NT2/D1 (cell line): ENCODE measurements at places on chromosomes 7 and 10.

- DNase-seq, result no peak
These were observed 78.7 kb downstream of the PRLHR start for GRCh38 chr10:118516716-118517115.

GRCh38 chr10:123309731-123310130 lies 155.5 kb downstream of the BUB3 start:
- DNase-seq, result no peak

DNA sequence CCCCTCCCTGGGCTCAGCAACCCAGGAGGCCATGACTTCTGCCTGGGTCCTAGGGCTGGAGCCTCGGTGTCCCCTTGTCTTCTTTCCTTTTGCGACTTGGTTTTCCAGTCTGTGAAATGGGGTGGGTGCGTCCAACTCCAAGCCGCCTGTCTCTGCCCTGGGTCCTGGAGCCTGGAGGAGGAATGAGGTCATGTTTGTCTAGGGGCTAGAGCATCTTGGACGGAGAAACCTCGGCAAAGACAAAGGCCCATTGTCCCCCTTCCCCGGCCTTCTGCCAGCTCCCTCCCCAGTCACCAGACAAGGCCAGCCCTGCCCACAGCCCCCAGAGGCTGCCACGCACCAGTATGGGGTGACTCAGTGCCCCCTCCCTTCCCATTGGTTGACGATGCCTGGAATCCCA lies 39.8 kb upstream of the ELN start:
- DNase-seq, result no peak

GRCh38 chr7:22563032-22563501 lies 63.1 kb upstream of the STEAP1B start:
- no peak for DNase-seq

DNA sequence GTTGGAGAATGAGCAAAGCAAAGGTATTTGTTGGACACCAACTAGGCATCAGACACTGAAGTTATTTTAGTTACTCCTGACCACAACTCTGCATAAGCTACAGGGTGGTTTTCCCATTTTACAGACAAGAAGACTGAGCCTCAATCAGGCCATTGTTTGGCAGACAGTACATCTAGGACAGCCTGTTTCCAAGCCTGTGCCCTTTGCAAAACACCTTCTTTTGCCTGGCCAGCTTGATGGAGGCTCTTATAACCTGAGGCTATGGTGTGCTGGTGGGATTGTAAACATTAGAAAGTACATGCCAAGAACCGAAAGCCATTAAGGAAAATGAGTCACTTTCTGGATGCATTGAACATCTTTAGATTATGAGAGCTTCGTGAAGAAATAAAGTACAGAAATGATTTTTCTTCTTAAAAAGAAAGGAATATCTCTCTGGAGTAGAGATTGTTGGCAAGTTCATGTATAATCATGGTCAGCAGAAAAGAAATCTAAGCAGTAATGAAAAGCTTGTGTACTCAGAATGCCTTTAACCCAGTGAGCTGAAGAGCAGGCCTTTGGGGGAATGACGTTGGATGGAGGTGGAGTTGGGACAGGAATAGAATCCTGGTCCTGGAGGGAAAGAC lies 140.6 kb downstream of the KIAA1217 start:
- no peak for DNase-seq

DNA sequence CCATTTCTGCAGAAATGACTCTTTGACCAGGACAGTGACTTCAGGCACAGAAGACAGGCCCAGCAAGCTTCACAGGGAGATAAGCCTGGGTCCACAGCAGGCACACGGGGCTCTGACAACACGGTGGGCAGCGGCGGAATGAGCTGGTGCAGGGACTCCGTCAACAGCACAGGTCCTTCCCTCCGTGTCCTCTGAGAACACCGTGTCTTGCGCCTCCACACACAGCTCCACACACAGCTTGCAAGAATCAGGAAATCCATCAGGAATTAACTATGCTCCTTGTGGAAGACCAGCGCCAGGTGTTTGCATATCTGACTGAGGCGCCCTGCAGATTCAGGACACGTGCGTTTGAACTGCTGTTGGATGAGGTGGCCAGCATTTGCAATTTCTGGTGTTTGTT lies 39.6 kb downstream of the TCERG1L start:
- no peak for DNase-seq

DNA sequence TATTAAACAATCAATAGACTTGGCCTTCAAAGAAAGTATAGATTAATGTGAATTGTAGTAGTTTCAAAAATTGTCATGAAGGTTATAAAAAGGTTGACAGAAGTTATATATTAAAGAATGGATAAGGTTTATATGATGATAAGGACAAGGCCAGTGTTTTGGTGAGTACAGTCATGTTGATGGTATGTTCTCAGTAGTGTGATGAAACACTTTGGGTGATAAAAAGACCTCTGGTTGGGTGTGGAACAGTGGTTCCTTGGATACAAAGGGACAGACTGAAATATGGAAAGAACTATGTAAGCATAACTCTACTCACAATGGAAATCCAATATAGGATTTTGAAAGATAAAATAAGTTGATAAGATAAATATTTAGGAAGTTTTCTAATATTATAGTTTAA lies 866.3 kb downstream of the ANKRD7 start:
- DNase-seq, result no peak

DNA sequence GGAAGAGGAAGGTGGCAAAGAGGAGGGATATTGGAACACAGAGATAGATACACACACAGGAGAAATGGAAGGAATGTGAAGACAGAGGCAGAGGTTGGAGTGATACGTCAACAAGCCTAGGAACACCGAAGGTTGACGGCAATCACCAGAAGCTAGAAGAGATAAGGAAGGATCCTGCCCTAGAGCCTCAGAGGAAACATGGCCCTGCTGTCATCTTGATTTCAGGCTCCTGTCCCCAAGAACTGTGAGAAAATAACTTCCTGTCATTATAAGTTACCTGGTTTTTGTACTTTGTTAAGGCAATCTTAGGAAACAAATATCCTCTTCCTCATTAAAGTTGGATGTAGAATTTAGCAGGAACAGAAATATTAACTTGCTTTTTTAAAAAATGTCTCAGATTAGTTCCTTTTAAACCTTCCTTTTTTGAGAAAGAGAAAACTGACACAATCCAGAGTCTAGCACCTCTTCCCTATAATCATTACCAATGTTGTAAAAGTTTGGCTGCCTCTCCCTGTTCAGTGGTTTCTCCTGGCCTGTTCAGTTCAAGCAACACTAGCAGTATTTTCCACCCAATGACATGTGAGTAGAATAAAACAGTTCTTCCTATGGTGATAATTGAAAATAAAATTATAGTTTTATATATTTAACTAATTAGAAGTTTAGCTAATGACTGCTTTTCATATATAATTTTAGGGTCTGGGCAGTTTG lies 28.8 kb upstream of the GNAI1 start:
- no peak for DNase-seq

- DNase-seq, result no peak
These were observed 36.0 kb downstream of the C10orf120 start for GRCh38 chr10:122663516-122664130.

- DNase-seq, result no peak
These were observed 12.2 kb upstream of the ZNF488 start for GRCh38 chr10:47396311-47396717.

GRCh38 chr7:104650991-104651640 lies 322.7 kb downstream of the LHFPL3 start:
- DNase-seq, result no peak

DNA sequence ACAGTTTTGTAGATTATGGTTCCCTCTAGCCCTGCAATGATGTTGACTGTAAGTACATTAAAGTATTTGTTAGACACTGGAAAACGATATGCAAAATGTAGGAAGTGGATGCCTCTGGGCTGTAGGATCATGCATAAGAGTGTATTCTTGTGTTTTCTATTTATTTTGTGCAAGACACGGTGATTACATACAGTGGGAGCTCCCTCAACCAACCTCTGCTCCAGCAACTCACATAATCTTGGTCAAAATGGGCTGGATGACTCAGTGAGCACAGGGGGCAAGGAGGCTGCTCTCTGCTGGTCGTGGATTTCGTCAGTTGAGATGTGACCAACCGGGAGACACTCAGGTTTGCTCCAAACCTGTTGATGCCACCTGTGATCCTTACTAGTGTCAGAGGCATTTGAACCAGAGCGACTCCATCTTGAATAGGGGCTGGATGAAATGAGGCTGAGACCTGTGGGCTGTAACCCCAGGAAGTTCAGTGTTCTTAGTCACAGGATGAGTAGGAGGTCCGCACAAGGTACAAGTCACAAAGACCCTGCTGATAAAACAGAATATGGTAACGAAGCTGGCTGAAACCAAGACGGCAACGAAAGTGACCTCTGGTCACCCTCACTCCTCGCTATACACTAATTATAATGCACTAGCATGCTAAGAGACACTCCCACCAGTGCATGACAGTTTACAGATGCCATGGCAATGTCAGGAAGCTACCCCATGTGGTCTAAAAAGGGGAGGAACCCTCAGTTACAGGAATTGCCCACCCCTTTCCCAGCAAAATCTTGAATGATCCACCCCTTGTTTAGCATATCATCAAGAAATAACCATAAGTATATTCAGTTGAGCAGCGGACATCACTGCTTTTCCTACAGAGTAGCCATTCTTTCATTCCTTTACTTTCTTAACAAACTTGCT lies 56.4 kb upstream of the FAM20C start:
- no peak for DNase-seq

DNA sequence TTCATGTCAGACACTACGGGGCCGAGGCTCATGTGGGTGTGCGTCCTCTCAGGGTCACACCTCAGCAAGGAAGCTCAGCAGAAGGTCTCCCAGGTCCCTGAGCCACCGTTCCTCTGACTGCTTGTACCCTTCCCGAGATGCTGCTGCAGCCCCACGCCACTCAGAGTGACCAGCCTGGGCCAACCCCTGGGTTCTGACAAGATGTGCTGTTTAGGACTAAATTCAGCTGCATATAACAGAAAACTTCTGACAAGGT lies 512.5 kb downstream of the DNAJB6 start:
- no peak for DNase-seq

DNA sequence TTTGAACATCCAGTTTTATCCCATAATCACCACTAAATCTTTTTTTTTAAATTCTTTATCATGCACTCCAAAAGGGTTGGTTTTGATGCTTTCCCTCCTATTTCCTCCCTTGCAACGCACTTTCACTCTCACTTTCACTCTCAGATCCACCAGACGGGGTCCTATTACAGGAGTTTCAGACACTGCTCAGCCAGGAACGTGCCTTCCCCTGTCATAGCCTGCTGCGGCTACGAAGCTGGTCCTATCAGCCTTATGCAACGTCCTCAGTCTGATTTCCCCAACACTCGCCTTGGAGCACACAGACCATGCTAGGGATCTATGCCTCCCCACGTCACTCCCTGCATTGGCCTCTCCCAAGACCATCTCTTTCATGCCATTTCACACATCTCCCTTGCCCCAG lies 23.4 kb downstream of the ZPBP start:
- DNase-seq, result no peak

GRCh38 chr10:21849607-21850006 lies 153.9 kb downstream of the DNAJC1 start:
- no peak for DNase-seq

DNA sequence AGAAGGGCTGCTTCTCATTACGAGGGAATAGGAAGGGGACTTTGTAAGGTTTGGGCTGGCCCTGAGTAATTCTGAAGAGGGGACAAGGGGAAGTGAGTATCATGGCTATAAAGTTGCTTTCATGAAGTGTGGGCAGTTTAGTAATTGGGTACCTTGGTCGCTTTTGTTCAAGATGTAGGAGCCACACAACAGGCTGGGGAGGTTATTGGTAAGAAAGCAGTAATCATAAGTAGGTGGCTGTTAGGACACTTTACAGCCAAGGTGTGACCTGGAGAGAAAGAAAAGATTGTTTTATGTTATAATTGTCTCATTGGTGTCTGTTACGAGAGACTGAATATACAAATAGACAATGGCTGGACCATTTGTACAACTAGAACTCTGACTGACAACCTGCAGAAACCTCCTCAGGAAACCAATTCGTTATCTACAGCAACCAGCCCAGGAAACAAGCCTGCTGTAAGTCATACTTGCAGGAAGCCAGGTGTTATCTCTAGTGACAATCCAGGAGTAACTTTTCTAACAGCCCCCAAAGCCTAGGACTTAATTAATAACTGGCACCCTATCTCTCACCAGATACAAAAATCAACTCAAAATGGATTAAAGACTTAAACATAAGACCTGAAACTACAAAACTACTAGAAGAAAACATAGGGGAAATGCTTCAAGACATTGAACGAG lies 5.0 kb upstream of the CCM2 start:
- no peak for DNase-seq

- DNase-seq, result no peak
These were observed 43.6 kb downstream of the CNNM1 start for GRCh38 chr10:99372546-99373271.

- no peak for DNase-seq
These were observed 845.6 kb upstream of the AUTS2 start for GRCh38 chr7:68752485-68753178.

GRCh38 chr7:17007841-17008240 lies 126.1 kb upstream of the AGR3 start:
- DNase-seq, result no peak

- no peak for DNase-seq
These were observed 218.3 kb downstream of the FAM107B start for GRCh38 chr10:14556285-14556956.

- no peak for DNase-seq
These were observed 7.9 kb downstream of the HSPB1 start for GRCh38 chr7:76310102-76310957.

DNA sequence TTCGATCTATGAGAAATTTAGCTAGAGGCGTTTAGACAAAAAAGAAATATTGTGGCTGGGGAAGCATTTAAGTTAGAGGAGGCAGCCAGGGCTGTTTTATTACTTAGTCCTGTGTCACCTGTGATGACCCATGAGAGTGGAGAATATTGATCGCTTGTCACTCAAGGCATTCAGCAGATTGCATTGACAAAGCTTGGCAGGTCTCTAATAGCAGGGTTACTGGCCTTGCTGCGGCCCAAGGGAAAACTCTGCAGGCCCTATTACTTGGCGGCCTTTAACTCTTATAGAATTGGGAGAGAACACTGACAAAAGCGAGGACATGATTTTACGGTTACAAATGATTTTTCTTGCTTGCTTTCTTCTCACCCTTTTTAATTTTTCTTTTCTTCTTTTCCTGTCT lies 473.5 kb downstream of the AUTS2 start:
- no peak for DNase-seq

GRCh38 chr10:67925449-67926005 lies 41.1 kb downstream of the SIRT1 start:
- no peak for DNase-seq

GRCh38 chr10:3803927-3804741 lies 19.1 kb upstream of the KLF6 start:
- DNase-seq, result no peak
